GM23338 (cell line): ENCODE measurements at places on chromosomes 1 and 21.

GRCh38 chr1:12088607-12089006, 25.5 kb downstream of the TNFRSF8 start:
- no peak for DNase-seq

- no peak for DNase-seq
Measured at GRCh38 chr1:147605591-147605990, 64.3 kb downstream of the BCL9 start.

GRCh38 chr1:159838715-159839114, 12.0 kb downstream of the SLAMF8 start:
- DNase-seq = no peak

- DNase-seq = no peak
Measured at GRCh38 chr1:213331631-213332175, 280.7 kb downstream of the RPS6KC1 start.

DNA sequence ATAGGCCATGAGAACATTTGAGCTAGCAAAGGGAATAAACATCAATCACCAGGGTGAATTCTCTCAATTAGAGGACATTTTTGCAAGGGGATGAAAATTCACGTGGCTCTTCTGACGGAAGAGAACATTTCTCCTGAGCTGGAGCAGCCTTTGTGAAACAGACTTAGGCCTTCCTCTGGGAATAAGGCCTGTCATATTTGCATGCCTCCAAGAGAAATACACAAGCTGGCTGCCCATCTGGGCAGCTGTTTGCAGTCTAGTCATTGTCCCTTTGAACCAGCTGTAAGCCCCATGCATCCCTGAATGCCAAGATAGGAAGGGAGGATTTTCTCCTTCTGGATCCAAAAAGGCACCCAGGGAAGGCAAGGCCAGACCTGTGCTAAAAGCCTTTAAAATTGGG, 5.5 kb downstream of the LEMD1 start:
- no peak for DNase-seq

DNA sequence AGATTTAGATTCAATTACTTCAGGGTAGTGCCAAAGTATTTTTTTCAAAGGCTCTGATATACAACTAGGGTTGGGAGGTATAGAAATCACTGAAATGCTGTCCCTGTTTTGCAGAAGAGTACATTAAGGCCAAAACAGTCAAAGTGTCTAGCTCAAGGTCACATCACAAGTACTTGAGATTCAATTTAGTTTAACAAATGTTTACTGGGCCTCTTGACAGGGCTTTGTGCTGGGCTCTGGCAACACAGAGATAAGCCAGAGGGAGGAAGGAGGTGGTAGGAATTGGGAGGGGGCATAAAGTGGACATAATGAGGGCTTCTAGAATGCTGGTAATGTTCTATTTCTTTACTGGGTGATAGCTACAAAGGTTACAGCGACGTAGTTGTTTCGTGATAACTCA, 2.3 kb upstream of the SLC9A1 start:
- no peak for DNase-seq

- no peak for DNase-seq
Measured at GRCh38 chr1:82587371-82587770, 786.6 kb downstream of the ADGRL2 start.

- DNase-seq = peak; percentile 85
Measured at GRCh38 chr1:27575840-27576331, 28.1 kb downstream of the AHDC1 start.

DNA sequence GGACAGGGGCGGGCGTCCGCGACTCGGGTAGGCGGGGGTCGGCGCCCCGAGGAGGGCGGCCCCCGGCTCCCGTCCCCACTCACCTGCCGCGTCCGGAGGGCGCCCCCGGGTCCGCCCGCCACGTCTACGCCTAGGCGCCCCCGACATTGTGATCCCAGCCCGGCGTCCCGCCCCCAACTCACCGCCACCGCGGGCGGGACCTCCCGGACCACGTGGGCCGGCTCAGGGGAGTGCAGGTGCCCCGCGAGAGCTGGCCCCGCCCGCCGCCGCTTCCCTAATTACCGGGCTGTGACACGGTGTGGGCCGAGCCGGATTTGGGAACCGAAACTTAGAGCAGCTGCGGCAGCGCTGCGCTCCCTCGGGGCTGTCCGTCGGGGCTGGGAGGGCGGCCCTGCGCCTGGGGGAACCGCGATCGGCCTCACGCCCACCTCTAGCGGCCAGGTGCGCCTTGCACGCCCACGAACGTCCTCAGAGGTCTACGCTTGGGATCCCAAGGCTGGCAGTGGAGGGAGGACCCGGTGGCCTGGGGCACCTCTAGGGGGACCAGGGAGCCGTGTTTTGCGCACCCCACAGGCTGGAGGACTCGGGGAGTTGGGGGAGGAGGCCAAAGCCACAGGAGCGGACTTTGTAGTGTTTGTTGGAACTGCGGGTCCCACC, 521 bp upstream of the NADK start:
- peak; percentile 91 for DNase-seq

DNA sequence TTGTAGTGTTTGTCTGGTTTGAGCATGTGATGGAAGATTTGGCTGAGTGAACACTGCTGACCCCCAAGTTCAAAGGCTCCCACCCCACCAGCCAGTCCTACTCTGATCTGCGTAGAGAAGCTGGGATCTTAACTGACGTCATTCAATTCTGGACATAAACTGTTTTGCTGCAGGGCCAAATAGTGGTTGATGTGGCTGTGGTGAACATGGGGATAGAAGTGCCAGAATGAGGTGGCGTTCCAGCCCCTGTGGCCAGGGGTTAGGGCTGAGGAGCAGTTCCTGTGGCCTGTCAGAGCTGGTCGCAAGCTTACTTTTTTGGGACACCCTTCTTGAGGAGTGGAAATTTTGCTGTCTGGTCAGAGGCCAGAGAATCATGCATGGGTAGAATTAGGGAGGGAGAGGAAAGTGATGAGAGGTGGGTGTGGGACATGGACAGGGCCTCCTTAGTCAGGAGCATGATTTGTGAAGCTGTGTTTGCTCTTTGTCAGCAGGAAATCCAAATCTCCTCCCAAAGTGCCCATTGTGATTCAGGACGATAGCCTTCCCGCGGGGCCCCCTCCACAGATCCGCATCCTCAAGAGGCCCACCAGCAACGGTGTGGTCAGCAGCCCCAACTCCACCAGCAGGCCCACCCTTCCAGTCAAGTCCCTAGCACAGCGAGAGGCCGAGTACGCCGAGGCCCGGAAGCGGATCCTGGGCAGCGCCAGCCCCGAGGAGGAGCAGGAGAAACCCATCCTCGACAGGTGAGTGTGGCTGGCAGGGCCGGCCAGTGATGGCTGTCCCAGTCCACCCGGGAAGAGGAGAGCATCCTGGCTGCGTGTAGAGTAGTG, 25.9 kb downstream of the SZRD1 start:
- no peak for DNase-seq

- DNase-seq = no peak
Measured at GRCh38 chr21:45845770-45846090, 135.8 kb upstream of the COL6A1 start.

DNA sequence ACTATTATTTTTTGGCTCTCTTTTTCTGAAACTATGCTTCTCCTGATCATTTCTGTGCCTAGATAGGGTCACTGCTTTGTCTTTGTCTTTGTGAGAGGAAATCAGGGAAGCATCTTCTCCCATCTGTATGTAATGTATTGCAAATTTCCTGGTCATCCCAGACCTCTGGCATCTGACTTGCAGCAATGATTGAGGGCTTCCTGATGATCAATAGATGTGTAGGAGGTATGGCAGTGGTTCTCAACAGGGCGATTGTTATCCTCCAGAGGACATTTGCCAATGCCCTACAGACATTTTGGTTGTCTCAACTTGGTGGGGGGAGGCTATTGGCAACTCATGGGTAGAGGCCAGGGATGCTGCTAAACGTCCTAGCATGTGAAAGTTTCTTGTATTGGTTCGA, 64.7 kb downstream of the RGL1 start:
- no peak for DNase-seq
